AG04450 (cell line): ENCODE measurements at places on chromosomes 7 and 10.

DNA sequence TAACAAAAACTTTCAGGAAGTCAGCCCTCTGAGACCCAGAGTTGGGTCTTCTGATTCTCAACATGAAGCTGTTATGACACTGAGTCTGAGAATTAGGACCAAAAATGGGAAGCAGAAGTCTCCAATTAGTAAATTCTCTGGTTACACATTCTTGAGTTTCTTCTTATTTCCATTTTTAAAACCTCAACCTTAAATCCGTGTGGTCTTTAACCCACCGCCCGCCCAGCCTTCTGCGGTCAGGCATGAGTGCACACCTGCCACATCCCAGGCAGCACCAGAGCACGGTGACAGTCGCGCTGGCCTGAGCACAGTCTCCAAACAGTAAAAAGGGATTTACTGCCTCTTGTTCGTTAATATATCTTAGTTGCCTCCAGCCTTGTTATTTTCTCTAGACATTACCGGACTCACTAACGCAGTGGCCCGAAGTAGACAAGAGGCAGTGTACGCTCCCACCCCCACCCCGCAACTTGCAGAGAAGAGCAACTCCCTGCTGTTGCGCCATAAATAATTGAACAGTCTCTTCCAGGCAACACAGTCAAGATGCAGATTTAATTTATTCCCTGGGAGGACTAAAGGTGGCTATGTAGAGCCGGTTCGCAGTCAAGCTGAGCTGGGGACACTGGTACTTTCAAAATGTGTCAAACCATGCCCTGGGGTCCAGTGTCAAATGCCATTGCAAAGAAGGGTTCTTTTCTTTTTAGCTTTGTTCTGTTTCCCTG, 147.0 kb upstream of the CELF2 start:
- DNase-seq, result no peak

DNA sequence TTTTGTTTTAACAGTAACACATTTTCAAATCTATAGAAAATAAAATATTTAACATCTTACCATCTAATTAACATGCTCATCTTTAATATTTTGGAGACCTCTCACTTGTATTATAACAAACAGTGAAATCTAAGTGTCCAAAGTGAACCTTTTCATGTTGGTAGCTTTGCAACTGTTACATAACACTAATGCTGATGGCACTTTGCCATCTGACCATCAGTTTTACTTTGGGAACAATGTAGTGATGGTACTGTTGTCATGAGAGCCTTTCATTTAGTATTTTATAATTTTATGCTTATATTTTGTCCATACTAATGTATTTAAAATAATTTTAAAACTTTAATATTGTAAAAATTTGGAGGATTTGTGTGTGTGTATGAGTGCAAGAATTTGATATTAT, 1017.0 kb upstream of the KCND2 start:
- no peak for DNase-seq

DNA sequence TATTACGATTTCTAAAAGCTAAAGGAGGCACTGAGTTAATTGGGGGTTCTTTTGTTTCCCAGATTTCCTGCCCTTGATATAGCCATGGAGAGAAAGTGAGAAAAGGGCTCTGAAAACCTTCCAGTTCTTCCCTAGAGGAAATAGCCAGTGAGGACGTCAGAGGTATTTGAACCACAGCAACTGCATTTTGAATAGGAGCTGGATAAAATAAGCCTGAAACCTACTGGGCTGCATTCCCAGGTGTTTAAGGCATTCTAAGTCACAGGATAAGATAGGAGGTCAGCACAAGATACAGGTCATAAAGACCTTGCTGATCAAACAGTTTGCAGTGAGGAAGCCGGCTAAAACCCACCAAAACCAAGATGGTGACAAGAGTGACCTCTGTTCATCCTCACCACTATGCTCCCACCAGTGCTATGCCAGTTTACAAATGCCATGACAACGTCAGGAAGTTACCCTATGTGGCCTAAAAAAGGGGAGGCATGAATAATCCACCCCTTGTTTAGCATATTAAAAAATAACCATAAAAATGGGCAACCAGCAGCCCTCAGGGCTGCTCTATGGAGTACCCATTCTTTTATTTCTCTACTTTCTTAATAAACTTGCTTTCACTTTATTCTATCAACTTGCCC, 85.1 kb upstream of the FRMD4A start:
- no peak for DNase-seq

- DNase-seq, result no peak
These were observed 29.9 kb downstream of the CALML5 start for GRCh38 chr10:5469353-5470061.

DNA sequence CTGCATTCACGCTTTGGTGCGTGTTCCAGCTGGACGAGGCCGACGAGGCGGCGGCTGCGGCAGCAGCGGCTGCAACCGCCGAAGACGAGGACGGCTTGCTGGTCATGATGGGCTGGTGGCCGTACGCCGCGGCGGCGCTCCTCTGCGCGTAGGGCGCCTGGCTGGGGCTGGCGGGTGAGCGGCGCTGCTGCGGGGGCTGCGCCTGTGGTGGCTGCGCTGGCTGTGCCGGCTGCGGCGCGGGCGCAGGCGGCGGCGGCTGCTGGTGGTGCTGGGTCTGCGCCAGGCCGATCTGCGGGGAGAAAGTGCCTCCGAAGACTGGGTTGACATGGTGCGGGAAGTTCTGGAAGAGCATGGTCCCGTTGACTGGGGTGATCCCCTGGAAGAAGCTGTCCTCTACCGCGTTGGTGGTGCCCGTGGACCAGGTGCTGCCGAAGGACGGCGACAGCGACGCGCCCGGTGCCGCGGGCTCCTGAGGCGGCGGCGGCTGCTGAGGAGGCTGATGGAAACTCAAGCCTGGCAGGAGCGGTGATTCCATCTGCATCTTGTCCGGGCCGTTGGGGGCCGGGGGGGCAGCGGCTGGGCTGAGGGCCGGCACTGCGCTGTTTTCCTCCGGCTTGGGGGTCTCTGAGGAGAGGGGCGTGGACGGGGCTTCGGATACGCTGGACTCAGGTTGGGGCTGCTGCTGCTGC, 51.1 kb downstream of the CPEB3 start:
- DNase-seq, result no peak

- no peak for DNase-seq
These were observed 13.1 kb downstream of the VCL start for GRCh38 chr10:74011017-74011416.

GRCh38 chr7:77827999-77828398, 29.4 kb downstream of the PHTF2 start:
- DNase-seq, result no peak

DNA sequence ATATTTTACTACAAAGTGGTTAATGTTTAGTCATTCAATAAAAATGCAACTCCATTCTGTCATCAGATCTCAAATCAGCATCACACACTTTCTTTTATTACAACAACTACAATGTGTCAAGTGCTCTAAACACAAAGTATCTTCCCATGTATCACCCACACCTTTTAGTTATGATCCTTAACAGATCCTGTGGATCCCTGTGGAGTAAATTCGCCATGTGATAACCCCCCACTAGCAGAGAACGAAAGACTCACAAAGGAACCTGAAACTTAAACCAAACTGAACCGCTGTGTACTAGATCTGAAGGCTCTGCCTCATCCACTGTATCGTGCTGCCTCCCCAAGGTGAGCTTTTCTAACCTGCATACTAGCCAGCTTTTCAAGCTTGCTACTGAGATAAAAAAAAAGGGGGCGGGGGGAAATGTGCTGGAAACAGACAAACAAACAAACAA, 1.7 kb downstream of the DPY19L1 start:
- no peak for DNase-seq

- no peak for DNase-seq
These were observed 311.2 kb downstream of the RNLS start for GRCh38 chr10:88271761-88272543.

GRCh38 chr10:101007099-101007711, 7.6 kb downstream of the LZTS2 start:
- DNase-seq, result no peak
